Type B pancreatic cell (in vitro differentiated cells): ENCODE measurements at places on chromosomes 7 and 10.
A peak's percentile ranks its signal among the peaks of the same experiment; 100 is the strongest.

GRCh38 chr7:144670218-144670617 lies 165.6 kb downstream of the TPK1 start:
- no peak overlapping the region for H3K4me3 ChIP-seq
- no peaks in the 10 kb centered on the region for H3K36me3 ChIP-seq
- peaks cover 16% of the 10 kb centered on the region for H3K4me1 ChIP-seq
- no peak overlapping the region for H3K27ac ChIP-seq

GRCh38 chr10:58820861-58821751 lies 308.4 kb downstream of the BICC1 start:
- no peak for DNase-seq
- H3K27me3 ChIP-seq: no peaks in the 10 kb centered on the region
- no peak overlapping the region for H3K4me3 ChIP-seq
- no peak overlapping the region for H3K27ac ChIP-seq
- H3K4me1 ChIP-seq: peaks cover 36% of the 10 kb centered on the region

DNA sequence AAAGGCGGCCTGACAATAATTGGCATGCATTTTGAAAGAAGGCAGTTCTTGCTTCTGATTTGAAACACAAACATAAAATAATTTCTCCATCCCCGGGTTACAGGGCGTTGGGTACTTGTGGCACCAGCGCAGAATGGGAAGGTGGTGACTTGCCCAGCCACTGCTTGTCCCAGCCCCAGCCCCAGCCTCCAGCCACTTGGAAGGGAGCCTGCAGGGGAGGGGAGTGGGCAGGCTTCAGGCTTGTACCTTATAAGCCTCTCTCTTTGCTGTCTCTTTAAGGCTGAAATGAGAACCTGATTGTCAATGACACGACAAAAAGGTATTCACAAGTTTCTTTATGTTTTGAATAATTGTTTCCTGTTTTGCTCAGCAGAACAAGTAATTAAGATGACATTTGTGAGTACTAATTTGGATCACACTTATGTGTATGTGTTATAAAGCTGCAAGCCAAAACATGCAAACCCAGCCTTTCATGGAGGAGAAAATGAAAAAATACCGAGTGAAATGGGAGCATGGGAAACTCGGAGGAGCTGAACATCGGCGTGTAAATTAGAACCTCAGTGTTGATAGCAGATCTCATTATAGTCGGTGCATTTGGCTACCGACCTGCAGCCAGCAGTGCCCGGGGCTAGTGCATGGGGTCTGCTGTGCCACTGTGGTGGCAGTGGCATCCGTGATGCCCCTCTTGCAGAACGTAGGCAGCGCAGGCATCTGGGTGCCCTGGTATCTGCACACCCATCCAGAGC lies 129.9 kb downstream of the EBF3 start:
- H3K27me3 ChIP-seq: peaks cover 11% of the 10 kb centered on the region
- no peak for DNase-seq
- no peak overlapping the region for H3K27ac ChIP-seq
- peaks cover 5% of the 10 kb centered on the region for H3K36me3 ChIP-seq

DNA sequence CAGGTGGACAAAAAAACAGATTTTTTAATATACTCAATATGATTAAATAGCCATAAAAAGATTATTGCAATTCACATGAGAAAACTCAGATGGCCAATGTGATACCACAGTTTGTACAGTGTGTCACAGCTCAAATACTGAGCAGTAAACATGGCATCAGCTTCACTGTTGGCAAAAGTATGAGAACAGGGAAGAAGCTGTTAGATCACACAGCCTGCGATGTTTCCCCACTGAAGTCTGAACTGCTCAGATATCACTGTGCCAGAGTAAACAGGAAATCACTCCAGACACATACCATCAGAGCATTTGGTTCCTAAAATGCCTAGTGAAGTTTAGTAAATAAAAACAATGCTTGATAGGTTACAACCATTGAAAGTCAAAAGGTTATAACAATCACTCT lies 347.8 kb downstream of the ETV1 start:
- no peak overlapping the region for H3K27ac ChIP-seq
- no peaks in the 10 kb centered on the region for H3K27me3 ChIP-seq
- no peaks in the 10 kb centered on the region for H3K36me3 ChIP-seq
- H3K4me1 ChIP-seq: no peaks in the 10 kb centered on the region

DNA sequence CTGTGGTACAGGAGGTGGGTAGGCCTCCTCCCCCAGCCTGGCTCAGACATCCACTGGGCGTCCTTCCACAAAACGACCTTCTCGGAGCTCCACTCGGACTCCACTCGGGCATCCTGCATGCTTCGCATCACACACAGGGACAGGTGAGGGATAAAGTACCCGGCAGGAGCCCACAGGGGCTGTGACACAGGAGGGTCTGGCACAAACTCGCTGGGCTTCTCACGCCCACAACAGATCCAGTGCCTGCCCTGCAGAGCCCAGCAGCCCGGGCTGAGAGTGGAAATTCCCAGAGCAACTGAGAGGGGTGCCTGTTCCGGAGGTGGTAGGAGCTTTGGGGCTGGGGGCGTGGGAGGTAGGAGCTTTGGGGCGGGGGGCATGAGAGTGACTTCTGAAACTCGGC lies 108.4 kb downstream of the MKI67 start:
- no peak for DNase-seq
- no peaks in the 10 kb centered on the region for H3K36me3 ChIP-seq
- H3K4me1 ChIP-seq: peaks cover 5% of the 10 kb centered on the region
- H3K27me3 ChIP-seq: peaks cover 15% of the 10 kb centered on the region
- H3K4me3 ChIP-seq: no peak overlapping the region

GRCh38 chr7:39734633-39735004 lies 111.2 kb downstream of the RALA start:
- H3K4me3 ChIP-seq: peak overlapping the region; percentile 77
- peaks cover 28% of the 10 kb centered on the region for H3K4me1 ChIP-seq
- peak overlapping the region; percentile 64 for H3K27ac ChIP-seq

DNA sequence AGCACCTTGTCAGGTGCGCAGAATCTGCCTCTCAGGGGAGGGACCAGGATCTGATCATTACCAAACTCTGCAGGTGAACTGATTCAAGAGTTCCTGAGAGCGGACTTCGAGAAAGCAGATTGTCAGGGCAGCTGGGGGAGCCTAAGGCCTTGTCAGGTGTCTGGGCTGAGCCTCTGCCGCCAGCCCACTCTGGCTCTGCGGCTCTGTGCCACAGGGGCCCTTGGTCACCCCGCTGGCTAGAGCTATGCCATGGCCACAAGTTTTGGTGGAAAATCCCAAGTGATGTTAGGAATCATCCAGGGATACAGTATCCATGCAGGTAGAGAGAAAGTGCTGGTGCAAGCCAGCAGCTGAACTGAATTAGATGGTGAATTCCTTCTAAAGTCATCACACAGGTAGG lies 4.2 kb downstream of the ADAMTS14 start:
- peaks cover 26% of the 10 kb centered on the region for H3K4me1 ChIP-seq
- H3K27ac ChIP-seq: no peak overlapping the region
- no peak for DNase-seq
- no peaks in the 10 kb centered on the region for H3K36me3 ChIP-seq
- peaks cover 47% of the 10 kb centered on the region for H3K27me3 ChIP-seq
- H3K4me3 ChIP-seq: no peak overlapping the region

DNA sequence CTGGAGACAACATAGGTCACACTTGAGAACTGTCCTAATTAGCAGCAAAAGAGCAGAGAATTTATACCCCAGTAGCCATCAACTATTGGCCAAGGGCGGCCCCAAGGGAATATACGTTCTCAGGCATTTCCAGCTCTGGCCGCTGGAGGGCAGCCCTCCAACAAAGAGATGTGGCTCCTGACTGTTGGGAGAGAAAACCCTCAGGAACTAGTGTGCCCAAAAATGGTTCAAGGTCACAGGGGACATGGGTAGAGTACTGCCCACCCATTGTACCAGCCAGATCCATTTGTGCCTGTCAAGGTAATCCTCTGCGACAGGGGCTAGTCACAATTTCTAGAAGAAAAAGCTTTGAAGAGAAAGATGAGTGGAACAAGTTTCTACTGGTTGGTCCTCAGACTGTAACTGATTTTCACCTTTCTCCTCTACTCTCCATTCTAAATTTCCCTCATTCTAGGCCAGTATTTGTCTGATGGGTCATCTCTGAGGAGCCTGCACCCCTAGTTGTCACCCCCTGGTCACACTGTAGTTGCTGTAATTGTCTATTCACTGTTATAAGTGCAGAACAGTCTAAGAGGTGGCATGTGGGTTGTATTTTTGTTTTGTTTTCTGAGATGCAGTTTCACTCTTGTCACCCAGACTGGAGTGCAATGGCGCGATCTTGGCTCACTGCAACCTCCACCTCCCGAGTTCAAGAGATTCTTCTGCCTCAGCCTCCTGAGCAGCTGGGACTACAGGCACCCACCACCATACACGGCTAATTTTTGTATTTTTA lies 14.7 kb upstream of the C7orf33 start:
- H3K27me3 ChIP-seq: no peaks in the 10 kb centered on the region
- H3K36me3 ChIP-seq: no peaks in the 10 kb centered on the region
- H3K4me3 ChIP-seq: no peak overlapping the region
- no peaks in the 10 kb centered on the region for H3K4me1 ChIP-seq
- no peak overlapping the region for H3K27ac ChIP-seq
- DNase-seq: no peak

DNA sequence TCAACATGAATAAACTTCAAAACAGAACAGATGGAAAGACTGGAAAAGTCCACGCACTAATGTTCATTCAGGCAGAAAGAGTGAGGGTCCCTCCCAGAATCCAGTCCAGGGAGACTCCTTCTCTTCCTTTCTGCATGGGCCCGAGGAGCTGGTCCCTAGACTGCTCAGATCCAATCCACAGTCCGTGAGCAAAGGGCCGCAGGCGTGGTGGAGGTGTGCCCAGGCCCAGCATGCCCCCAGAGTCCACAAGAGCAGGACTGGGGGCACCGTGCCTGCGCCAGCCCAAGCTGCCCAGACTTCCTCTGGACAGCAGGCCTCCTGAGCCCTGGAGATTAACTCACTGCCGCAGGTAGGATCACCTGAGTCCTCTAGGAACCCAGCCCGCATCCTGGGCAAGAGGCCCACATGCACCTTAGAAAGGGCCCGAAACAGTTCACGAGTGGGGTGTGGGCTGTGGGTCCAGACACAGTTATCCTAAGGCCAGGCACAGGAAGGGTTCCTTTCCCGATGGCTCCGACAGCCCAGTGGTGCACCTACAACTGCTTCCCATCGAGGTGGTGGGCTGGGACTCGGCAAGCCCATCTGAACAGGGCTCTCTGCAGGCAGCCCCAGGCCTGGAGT lies 531.0 kb downstream of the DNAJB6 start:
- H3K4me1 ChIP-seq: no peaks in the 10 kb centered on the region
- DNase-seq: no peak
- no peaks in the 10 kb centered on the region for H3K36me3 ChIP-seq
- H3K27me3 ChIP-seq: no peaks in the 10 kb centered on the region

DNA sequence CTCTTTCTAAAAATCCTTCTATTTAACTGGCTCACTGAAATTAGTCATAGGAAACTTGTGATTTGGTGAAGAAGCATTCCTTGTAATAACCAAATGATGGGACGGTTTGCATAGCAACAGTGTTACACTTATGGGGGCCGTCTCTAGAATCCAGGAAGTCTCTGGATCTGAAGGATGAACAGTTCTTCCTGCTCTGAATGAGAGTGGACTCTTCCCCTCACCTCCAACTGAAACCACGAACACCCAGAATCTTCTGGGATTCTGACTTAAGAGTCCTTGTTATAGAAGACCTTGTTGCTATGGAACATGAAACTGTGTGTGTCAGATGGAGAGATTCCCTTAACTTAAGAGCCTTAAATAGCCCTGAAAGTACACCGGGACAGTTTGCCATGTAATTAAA lies 23.2 kb downstream of the NOLC1 start:
- no peak for DNase-seq
- H3K4me3 ChIP-seq: no peak overlapping the region
- H3K4me1 ChIP-seq: peaks cover 4% of the 10 kb centered on the region
- no peaks in the 10 kb centered on the region for H3K36me3 ChIP-seq
- H3K27ac ChIP-seq: no peak overlapping the region

DNA sequence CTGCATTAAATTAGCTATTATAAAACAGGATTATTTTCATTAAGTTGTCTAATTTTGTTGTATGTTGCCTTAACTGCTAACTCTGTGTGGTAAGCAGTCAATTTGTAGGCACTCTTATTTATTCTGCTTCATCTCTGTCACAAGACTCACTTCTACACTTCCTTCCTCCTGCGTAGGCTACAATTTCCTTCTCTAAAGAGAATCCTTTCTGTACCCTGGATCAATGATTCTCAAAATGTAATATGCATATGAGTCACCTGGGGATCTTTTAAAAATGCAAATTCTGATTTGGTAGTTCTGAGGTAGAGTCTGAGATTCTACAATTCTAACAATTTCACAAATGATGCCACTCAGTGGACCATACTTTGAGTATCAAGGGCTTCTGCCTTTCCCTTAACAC lies 4.4 kb upstream of the UBE2D1 start:
- H3K36me3 ChIP-seq: no peaks in the 10 kb centered on the region
- H3K27me3 ChIP-seq: peaks cover 5% of the 10 kb centered on the region
- H3K4me1 ChIP-seq: no peaks in the 10 kb centered on the region
- DNase-seq: no peak

- H3K27me3 ChIP-seq: no peaks in the 10 kb centered on the region
- H3K4me1 ChIP-seq: peaks cover 17% of the 10 kb centered on the region
- peaks cover 4% of the 10 kb centered on the region for H3K36me3 ChIP-seq
- no peak for DNase-seq
- no peak overlapping the region for H3K4me3 ChIP-seq
- H3K27ac ChIP-seq: no peak overlapping the region
Observed at GRCh38 chr10:71351628-71352319, 32.7 kb downstream of the SLC29A3 start.

DNA sequence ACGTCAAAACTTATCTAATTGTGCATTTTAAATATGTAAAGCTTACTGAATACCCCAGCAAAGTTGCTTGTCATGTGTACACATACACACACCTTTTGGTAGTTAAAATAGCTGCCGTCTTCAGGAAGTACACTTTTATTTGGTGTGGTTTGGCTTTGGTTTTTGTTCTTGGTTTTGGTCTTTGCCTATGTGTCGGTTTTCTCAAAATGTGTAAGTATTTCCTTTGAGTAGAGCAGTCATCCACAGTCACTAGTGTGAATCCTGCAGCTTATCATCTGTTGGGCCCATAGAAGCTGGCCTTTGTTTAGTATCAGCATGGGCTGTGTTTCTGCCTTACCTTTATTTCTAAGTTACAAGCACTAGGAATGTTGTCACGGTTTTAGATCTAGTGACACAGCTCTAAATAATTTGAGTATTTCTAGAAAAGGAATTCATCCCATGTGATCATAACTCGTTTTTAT lies 35.3 kb downstream of the NET1 start:
- no peak for DNase-seq
- H3K4me1 ChIP-seq: peaks cover 43% of the 10 kb centered on the region
- H3K27ac ChIP-seq: peak overlapping the region; percentile 88
- H3K4me3 ChIP-seq: peak overlapping the region; percentile 97
- peaks cover 13% of the 10 kb centered on the region for H3K36me3 ChIP-seq

DNA sequence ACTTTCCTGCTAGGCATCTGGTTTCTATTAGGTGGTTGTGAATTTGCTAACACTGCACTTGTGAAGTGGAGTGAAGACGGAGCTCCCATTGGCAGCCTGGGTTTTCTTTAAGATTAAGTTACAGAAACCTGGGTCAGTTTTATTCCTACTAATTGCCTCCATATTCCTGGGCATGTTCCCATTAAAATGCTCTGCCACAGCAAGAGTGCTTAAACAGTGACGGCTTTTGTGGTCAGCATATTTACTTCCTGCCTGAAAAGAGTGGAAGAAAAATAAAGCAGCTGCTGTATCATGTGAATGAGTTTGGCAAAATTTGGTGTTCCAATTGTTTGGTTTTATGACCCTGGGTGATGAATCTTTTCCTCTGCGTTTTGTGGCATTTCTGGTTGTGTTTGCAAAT lies 96.9 kb upstream of the PLXDC2 start:
- no peaks in the 10 kb centered on the region for H3K27me3 ChIP-seq
- H3K4me1 ChIP-seq: peaks cover 12% of the 10 kb centered on the region
- no peak for DNase-seq
- no peak overlapping the region for H3K27ac ChIP-seq
- no peaks in the 10 kb centered on the region for H3K36me3 ChIP-seq
- H3K4me3 ChIP-seq: no peak overlapping the region
